ENCODE measurements at places on chromosomes 3 and 15.
A peak's percentile ranks its signal among the peaks of the same experiment; 100 is the strongest.

- no peak for DNase-seq
These were observed 117.9 kb upstream of the UBE2E2 start for GRCh38 chr3:23085261-23085660.

DNA sequence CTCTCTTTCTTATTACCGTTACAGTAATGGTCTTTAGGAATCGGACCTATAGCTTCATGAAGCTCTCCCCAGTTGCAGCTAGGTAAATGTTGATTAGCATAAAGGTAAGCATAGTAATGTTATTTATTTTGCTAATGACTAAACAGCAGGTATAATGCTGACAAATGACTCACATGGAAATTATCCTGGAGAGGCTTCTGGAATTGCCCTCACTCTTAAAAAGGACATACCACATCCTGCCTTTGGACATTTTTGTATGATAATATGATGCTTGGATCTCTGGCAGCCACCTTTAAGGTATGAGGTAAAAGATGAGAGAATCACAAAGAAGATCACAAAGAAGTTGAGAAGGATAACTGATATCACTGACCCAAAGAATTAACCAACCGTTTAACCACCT lies 238.6 kb downstream of the CHL1 start:
- DNase-seq: no peak

- no peak for DNase-seq
These were observed 660 bp upstream of the ADAMTSL3 start for GRCh38 chr15:83653288-83653638.

- no peak for DNase-seq
These were observed 33.4 kb downstream of the POC1A start for GRCh38 chr3:52120556-52121463.

GRCh38 chr3:143375698-143376097 lies 256.1 kb downstream of the CHST2 start:
- DNase-seq: no peak

GRCh38 chr3:106880206-106880605 lies 497.0 kb upstream of the CCDC54 start:
- no peak for DNase-seq

GRCh38 chr3:81696090-81696489 lies 65.4 kb downstream of the GBE1 start:
- no peak for DNase-seq

DNA sequence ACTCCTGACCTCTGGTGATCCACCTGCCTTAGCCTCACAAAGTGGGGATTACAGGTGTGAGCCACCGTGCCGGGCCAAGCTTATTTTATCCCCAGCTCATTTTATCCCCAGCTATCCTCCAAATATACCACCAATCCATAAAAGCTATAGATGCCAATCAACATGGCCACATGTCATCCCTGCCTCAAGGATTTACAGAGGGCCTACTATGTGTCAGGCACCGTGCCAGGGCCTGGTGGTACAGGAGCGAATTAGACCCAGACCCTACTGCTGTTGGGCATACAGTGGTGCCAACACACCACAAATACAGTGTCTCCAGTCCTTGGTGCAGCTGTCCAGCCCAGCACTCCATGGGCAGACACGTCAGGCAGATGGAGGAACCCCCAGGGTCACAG lies 73.4 kb downstream of the SCN5A start:
- no peak for DNase-seq

DNA sequence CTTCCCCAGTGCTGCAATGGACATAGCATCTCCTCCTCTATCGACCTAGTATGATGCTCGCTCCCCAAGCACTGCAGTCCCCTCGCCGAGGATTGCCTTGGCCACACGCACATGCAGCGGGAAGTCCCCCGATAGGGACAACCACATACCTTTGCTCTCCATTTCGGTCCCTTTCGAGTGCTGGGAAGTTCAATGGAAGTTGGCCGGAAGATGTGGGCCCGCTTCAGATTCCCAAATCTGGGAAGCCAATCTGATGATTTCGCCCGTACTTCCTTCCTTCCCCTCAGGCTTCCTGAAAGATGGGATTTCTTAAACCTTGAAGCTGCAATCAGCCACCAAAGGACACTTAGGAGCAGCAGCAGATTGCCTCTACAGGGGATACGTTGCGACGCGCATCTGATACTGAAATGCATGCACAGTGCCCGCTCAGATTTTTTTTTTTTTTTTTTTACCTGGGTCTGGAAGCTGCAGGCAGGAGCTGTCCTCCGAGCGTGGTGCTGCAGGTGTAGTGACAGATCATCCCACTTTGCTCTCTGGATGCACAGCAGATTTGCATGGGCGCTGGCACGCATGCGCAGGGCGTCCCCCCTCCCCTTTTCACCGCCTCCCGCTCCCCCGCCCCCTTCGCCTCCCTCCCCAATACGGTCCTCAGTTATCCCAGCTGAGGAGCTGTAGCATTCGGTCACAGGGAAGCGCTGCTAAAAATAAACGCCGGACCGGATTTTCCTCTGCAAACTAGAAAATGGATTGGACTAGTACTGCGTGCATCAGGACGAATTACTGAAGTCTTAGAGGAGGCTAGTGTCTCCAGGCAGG lies at the start of gene FGF12:
FGF12 (minus strand) TSS at position 510 of the 816 bp plus-strand sequence.
- peak; percentile 16 for DNase-seq
